HFF-Myc (cell line): ENCODE measurements at places on chromosomes 7 and 10.

- DNase-seq: no peak
Measured at GRCh38 chr10:29608062-29608461, 26.7 kb downstream of the SVIL start.

DNA sequence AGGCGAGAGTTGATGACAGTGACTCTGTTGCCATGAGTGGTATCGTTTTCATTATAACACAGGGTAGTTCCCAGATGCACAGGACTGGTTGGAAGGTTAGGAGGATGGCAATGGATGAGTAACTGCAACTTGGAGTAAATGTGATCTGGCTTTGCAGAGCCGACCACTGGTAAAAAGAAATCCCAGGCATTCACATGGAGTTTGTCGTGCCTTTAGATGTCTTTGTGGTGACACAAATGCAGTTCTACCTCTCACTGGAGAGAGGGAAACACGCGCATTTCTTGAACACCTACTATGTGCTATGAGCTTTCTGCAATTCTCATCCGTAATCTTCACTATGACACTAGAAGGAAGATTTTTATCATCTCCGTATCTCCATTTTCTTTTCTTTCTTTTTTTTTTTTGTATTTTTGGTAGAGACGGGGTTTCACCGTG is 1.7 kb upstream of the MNX1 start:
- no peak for DNase-seq

- DNase-seq: no peak
Measured at GRCh38 chr7:45421806-45422205, 152.4 kb upstream of the ADCY1 start.

GRCh38 chr10:44386546-44387052 is 1.7 kb upstream of the CXCL12 start:
- no peak for DNase-seq

GRCh38 chr10:98041352-98042043 is 11.1 kb upstream of the CRTAC1 start:
- peak; percentile 26 for DNase-seq

DNA sequence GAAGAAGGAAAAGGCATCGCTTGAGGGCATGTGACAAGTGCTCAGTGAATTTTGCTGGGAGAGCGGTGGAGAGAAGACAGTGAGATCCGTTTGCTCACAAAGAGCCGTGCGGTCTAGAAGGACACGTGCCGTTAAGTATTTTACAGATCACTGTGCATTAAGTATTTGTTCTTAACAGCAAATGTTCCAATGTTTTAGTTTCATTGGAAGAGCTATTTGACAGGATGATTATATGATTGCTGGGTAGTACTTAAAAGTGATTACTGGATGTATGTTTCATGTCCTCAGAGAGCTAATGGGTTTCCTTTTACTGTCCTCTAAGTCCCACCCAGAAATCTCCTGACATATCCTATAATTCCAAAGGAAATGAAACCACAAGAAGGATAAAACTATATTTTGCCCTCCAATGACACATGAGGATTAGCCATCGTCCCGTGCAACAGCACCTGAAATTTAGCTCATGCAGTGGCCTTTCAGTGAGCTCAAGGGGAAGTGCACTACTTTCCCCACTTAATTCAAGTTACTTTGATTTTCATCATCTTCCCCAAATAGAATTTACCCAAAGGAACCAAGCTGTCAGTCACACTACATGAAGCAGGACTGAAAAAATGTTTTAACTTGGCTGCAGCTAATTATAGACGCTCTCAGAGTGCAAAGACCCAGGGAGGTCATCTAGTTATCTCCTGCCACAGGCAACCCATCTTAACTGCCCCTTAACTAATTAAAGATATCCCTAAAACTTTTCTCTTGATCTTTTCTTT is 80.3 kb downstream of the KLF6 start:
- no peak for DNase-seq

DNA sequence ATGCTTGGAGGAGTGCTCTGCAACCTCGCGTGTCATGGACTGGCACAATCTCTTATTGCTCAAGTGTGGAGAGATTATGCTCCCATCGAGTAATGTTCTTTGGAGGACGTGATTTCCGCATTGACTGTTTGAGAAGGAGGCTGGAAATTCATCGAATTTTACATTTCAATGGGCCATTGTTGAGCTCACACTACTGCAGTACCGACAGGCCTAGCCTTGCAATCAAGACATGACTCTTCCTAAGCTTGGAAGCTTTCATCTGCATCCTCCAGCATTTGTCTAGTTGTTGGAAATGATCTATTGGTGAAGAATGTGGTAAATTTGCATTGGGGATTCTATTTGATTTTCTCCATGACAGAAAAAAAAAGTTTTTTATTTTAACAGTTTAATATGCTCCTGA is 156.8 kb downstream of the FZD1 start:
- no peak for DNase-seq

GRCh38 chr10:77613476-77614130 is 24.0 kb downstream of the KCNMA1 start:
- no peak for DNase-seq

- no peak for DNase-seq
Measured at GRCh38 chr7:138662076-138662990, 38.8 kb downstream of the SVOPL start.

DNA sequence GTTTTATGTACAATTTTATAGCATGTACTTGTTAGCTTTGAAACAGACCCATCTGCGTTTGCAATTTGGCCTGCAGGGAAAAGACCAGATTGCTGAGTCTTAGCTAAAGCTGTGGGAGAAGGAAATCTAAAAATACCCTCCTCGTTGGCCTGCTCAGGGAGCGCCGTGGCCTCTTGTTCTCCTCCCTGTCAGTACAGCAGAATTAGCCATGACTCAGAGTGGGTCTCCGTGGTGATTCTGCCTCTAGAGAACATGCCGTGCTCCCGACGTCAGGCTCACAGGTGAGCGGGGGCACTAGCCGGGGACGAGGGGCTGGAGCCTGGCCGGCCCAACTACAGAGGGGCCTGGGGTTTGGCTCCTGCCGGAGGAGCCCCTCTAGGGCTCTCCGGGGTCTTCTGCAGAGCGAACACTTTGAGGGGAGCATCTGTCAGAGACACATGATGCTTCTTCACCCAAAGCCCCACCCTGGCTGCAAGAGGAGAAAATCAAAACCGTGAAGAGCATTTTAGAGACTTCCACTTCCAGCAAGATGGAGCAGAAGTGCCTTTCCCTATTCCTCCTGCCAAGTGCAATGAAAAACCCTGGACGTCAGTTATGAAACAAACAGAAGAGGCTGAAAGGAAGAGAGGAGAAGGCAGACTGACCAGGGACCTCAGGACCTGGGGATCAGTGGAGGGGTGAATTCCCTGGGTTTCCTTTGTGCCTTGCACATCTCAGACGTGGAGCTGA is 98.9 kb downstream of the LHPP start:
- DNase-seq: peak; percentile 5

- no peak for DNase-seq
Measured at GRCh38 chr10:60426425-60426824, 36.8 kb upstream of the ANK3 start.

- DNase-seq: no peak
Measured at GRCh38 chr10:68348265-68348741, 15.6 kb upstream of the PBLD start.

DNA sequence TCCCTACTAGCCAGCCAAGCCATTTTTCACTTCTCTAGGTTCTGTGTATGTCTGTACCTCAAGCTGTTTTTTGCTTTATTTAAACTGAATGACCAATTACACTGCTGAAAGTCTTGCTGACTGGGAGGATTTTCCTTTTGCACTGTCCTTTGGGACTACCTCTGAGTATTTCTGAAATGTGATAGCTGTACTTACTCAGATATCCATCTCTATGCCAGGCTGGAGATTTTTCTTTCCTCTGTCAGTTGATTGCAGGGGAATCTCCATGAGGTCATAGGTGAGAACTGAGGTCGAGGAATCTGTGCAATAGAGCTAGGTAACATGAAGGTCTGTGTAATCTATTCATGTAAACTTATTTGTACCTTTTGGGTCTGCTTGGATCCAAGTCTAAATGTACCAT is 38.9 kb upstream of the ANKRD1 start:
- no peak for DNase-seq

DNA sequence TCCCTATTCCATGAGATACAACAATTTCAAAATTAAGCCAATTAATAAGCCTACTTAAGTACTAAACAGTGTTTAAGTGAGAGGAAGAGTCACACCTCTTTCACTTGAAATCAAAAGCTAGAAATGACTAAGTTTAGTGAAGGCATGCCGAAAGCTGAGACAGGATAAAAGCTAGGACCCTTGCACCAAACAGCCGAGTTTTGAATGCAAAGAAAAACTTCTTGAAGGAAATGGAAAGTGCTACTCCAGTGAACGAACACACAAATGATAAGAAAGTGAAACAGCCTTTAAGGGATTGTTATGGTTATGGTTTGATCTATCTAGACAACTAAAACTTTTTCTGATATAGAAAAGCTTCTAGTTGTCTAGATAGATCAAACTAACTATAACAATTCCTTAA is 135.4 kb upstream of the KMT2E start:
- DNase-seq: no peak

- no peak for DNase-seq
Measured at GRCh38 chr7:147909431-147910148, 681.0 kb upstream of the C7orf33 start.

- DNase-seq: no peak
Measured at GRCh38 chr10:35674843-35675242, 32.7 kb upstream of the FZD8 start.

- DNase-seq: no peak
Measured at GRCh38 chr7:127252778-127253280, at the start of gene GRM8. Gene GRM8 (minus strand): TSS chr7:127252941.

- no peak for DNase-seq
Measured at GRCh38 chr10:131854579-131855335, 46.1 kb upstream of the PPP2R2D start.

DNA sequence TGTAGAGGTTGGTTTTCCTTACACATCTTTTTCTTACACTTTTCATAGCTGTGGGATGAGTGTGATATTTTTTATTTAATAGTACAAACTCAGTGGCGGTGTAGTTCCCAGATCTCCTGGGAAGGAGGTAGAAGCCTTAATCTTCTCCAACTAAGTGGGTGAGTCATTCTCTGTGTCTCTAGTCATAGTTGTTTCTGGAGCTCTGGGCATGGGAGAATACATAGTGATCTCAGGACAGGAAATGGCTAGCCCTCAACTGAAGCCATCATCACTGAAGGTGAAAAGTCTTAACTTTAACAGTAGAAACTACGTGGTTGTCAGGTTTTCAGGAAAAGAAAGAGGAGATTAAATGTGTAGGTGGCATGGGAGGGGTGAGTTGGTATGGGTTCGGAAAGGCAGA is 319.4 kb upstream of the FZD8 start:
- DNase-seq: no peak

DNA sequence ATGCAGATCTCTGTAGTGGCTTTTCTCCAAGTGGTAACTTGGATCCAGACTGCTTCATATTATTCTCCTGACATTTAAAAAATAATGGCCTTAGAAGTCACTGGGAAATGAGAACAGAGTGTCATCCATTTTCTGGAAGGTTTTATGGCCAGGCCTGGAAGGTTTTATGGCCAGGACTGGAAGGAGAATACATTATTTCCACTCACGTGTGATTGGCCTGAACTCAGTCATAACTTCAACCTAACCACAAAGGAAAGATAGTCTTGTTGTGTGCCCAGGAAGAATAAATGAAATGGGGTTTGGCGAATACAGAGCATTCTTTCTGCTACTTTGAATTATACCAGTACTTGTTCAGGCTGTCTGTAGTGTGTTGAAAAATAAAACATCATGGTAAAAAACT is 360.9 kb downstream of the GPAM start:
- DNase-seq: no peak

GRCh38 chr7:129975309-129975708 is 22.5 kb upstream of the UBE2H start:
- DNase-seq: no peak

DNA sequence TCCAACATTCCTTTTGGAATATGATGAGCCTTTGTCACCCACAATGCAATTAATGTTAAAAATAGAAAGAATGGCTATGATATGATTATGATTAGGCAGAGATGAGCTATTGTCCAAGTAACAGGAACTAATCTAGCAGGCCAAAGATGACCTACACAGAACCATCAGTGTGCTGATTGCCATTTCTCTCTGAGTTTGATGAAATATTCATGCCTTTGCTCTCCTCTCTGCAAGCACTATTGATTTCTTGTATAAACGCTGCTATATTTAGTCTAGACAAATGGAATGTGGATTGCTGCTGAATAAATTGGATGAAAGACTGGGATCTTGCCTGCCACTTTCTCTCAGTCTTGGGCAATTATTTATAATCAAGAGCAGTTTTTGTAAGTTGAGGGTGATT is 85.4 kb downstream of the HDAC9 start:
- no peak for DNase-seq

DNA sequence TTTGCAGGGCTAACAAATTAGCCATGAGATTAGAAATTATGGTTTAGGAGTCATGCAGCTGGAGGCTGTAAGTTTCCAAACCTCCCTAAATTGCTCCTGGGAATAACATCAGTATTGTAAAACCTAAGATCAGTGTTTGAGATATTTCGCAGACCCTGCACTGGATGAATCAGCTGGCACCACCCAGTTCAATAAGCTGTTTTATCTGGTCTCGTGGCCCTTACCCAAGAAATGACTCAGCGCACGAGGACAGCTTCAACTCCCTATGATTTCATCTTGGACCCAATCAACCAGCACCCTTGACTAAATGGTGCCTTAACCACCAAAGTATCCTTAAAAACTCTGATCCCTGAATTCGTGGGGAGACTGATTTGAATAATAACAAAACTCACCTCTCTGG is 482.0 kb upstream of the PCDH15 start:
- DNase-seq: no peak

- no peak for DNase-seq
Measured at GRCh38 chr7:137804836-137805235, 41.9 kb downstream of the DGKI start.

DNA sequence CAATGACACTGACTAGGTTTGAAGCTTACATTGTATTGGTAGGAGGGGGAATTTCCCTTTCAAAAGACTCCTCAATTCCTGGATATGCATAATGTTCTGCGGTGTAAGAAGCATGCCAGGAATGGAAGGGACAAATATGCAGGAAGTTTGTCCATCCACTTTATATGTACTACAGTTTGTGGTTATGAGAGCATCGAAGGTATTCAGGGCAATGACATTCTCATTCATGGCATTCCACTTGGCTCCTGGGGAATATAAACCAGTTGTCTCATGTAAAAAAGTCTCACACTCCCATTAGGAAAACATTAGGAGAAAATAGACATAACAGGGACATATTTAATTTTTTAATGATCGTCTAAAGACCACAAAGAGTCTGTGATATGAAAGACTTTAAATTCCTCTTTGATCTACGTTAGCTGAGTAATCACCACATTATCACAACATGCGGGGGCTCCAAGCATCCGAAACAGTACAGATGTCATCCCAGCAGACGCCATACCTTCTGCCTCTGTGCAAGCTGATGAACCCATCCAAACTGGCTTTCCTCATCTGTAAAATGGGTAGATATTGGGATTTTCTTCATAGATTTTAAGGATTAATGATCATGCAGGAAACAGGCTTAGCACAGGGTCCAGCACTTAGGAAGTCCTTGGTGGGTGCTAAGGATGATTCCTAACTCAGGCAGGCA is 675.3 kb downstream of the INHBA start:
- DNase-seq: peak; percentile 91
